ENCODE measurements at places on chromosomes 5 and 9.
A peak's percentile ranks its signal among the peaks of the same experiment; 100 is the strongest.

DNA sequence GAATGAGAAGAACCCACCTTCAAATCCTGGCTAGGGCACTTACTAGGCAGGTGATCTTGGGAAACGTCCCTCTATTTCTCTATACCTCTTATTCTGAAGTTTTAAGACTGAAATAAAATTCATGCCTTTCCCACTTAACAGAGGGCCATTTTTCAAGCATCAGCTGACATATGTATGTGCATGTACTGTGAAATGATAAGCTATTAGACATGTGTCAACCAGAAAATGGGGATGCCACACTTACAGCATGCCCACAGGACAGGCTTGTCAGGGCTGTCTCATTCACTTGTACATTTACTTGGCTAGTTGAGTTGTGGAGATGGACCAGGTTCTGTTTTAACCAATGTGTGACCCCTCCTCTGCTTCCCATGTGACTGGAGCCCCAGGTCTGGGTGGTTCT lies 78.5 kb downstream of the C9orf152 start:
- no peak for DNase-seq

DNA sequence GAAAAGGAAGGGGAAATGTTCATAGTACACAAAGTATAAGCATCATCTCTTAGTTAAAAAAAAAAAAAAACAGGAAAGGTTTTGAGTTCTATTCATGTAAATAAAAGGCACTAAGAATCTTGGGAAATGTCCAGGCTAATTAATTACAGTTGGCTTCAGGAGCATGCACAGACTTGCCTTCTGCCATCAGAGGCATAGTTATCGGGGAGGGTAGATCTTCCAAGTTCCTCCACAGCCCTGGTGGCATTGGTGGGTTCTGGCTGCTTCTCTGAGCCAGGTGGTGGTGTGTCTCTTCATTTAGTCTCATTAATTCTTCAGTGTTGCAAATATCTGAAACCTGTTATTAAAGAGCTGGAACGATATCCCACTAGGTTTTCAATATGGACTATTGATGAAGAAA lies 85.2 kb downstream of the TMEM252 start:
- DNase-seq: peak; percentile 2

DNA sequence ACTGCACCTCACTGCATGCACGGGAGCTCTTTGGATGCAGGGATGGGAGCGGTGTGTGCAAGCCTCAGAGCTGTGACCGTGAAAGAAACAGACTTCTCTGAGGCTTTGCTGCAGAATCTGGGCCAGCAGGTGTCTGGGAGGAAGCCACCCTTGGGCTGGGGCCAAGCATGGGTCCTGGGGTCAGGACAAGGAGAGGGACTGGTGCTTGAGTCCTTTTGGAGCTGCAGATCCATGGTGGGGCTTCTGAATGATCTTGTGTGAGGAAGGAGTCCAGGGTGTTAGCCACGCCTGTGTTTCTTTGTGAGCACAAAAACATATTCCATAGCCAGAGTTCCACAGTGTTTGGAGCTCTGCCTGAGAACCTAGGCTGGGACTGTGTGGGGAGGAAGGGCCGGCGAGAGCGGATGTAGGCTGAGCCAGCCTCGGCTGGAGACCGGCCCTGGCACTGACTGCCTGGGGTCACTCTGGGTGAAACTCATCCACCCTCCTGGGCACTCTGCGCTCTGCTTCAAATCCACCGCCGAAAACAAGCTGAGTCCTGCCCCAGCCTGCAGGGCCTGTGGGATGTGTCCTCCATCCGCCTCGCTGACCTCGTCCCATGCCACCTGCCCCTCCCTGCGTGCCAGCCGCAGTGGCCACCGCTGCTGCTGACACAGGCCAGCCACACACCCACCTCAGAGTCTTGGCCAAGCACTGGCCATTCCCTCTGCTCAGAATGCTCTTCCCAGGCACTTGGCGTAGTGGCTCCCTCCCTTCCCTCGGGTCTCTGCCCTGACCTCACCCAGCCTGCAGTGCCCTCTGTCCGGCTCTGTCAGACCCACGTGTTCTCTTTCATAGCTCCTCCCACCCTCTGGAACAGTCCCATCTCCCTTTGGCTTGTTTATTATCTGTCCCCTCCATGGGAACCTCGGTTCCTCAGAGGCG lies 26.7 kb downstream of the ERGIC1 start:
- DNase-seq: peak; percentile 70

DNA sequence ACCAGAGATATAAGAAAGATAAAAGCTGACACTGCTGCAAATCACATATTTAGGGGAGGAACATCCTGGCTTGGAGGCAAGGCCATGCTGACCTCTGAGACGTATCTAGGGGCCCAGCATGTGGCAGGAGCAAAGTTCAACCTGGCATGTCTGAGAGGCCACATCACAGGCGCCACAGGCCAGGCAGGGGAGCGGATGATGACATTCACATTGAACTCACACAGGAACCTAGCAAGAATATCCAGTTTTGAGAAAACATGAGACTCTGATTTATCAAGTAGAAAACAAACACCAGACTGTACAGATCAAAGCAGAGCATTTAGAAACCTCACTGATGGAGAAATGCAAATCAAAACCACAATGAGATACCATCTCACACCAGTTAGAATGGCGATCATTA lies 64.2 kb upstream of the STK32A start:
- no peak for DNase-seq

DNA sequence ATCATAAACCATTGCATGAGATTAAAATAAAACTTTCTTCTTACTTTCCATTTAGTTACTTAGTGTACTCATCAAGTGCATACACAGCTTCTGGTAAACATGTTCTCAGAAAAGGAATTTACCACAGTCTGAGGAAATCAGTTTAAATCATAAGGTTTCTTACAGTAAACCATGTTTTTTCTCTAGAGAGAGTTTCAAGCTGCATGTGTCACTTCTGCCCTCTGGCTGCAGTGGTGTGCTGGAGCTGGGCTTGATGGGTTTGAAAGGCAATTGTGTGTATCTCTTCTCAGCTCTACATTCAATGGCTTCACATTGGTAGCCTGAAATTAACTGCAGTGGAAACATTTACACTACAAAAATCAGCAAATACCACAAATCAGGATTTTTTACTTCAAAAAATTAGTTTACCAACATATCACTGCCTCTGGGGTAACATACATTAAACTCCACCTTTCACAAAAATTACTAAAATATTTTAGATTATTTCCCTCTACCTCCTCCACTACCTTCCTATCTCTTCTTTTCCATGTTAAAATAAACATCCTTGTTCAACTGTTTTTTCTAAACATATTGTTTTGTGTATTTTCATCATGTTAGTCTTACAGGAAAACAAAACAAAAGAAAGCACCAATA lies 414.3 kb downstream of the ANXA1 start:
- peak; percentile 62 for DNase-seq

- DNase-seq: peak; percentile 48
Measured at GRCh38 chr5:138953387-138954256, 78.5 kb upstream of the LRRTM2 start.

DNA sequence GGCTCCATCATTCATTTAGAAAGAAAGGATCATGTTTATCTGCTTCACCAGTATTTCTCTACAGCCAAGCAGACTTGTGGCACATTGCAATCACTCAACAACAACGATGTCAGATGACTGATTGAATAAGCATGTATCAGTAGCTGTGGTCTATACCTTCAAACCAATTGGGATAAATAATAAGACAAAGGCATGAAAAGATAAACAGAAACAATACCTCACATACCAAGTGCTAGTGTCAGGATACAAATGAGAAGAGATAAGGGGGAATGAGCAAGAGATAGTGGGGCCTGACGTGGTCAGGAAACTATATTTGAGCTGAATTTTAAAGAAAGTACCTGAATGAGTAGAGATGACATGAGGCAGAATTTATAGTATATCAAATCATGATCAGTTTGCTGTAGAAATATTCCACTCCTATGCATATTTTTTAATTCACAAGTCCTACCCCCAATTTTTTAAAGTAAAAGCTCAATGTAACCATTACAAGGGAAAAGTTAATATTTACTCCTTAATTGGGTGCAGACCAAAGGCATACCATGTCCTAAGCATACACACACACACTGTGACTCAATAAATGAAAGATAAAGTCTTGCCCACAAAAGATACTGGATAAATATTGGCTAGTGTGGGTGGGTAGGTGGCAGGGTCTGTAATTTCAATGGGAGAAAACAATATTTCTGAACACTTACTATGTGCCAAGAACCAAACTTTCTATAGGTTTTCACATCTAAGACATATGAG lies 284.5 kb downstream of the SPOCK1 start:
- DNase-seq: no peak

DNA sequence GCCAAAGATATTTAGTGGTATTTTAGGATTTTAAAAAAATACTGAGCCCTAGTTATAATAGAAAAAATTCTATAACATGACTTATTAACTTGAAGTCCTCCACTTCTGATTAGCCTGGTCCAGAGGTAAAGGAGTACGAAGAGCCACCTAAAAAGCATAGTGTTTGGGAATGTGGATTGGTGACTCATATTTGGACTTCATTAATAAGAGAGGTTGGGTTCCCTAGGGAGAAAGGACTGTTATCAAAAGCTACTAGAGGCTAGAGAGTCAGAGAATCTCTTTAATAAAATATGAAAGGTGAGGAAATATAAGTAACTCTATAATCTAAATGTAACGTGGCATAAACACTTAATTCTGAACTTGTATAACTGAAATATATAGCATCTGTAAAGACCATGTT lies 180.7 kb upstream of the TARS1 start:
- DNase-seq: no peak

GRCh38 chr5:150333400-150333799 lies 24.1 kb upstream of the TCOF1 start:
- no peak for DNase-seq

GRCh38 chr9:115882911-115883310 lies 270.7 kb upstream of the PAPPA start:
- DNase-seq: no peak

GRCh38 chr5:180909782-180910181 lies 10.8 kb downstream of the BTNL8 start:
- DNase-seq: no peak

DNA sequence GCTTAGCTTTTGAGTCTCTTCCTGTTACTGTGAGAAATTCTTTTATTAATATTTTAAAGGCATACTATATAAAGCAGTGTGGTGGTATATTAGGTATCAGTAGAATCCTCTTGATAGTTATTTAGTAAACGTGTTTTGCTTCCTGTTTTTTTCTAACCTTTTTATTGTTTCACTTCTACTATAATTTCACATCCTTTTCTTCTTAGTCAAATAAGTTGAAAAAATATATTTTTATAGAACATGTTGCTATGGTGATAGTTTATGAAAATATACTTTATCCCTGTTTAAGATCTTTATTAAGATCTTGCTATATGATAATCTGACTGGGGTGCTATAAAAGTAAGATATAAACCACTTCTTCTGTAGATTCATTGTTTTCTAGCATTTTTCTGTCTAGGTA lies 2.1 kb downstream of the POLK start:
- DNase-seq: no peak

DNA sequence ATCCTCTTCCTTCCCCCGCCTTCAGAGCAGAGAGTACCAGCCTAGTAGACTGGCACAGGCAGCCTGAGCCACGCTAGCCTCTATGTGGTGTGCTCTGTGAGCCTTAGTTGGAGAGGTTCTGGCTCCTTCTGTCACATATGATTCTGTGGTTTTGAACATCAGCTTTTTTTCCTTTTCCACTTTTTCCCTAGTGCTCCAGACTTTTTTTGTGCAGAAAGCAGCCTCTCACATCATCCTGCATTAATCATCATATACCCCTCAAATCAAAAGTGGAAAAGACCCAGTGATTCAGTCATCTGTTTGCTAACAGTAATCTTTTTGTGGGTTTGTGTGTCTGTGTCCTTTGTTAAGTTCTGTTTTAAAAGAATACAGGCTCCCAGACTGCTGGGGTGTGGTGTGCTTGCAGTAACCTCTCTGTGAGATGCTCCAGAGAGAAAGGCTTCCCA lies 663.9 kb upstream of the RGMB start:
- DNase-seq: peak; percentile 82

DNA sequence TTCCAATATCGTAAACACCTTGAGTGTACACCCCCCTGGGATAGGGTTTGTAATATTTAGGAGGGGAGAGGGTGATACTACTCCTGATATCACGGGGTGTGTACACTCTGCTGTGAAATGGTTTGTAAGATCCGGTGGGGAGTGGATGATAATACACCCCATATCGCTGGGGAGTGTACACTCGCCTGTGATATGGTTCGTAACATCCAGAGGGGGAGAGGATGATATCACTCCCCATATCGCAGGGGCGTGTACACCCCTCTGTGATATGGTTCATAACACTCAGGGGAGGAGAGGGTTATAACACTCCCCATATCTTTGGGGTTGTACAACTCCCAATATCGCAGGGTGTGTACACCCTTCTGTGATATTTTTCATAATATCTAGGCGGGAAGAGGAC lies 33.8 kb upstream of the SLC25A48 start:
- no peak for DNase-seq

DNA sequence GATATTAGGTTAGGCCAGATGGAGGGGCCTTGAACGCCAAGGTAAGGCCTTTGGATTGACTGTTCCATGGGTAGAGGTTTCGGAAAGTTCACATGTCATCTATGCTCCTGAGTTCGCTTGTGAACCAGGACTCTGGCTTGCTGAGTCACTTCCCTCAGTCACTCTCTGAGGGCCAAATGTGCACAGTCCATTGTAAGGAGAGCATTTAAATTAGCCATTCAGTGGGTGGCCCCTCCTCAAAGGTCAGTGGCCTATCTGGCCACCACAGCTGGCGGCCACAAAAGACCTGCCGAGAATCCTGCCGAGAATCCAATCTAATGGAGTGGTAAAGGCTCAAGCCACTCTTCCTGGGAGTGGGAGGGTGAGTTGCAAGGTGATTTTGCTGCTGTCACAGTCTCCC lies 58.9 kb upstream of the ARAP3 start:
- DNase-seq: no peak

GRCh38 chr9:26228273-26228672 lies 550.0 kb upstream of the TUSC1 start:
- DNase-seq: no peak

DNA sequence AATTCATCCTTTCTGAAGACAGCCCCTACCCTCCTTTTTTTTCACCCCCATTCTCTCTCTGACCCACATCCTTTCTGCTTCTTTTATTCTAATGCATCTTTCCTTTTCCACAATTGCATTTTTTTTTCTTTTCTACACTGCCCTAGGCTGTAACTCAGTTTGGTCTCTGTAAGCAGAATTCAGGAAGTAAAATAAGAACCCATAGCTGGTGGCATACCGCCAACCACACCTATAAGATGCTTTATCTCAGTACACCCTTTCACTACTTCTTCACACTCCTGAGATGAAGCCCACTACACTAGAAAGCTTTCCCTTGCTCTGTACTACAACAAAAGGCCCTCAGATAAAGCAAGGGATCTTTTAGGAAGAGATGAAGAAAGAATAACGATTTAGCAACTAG lies 16.1 kb upstream of the TSSK1B start:
- DNase-seq: no peak

DNA sequence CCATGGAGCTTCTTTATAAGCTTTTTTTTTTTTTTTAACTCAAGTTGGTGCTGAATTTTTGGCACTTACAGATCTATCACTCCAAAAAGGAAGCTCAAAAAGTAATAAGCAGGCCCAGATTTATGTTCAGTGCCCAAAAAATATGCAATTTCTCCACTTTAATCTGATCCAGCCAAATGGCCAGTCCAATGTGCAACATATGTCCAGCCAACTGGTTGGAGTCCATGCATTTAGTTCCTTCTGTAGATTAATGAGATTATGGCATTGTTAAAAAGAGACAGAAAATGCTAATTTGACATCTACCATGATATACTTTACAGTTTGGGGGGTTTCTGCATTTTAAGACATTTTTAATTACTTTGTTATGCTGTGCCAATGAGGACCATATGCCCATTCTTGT lies 129.5 kb downstream of the SLC1A3 start:
- DNase-seq: no peak

GRCh38 chr5:169222934-169223594 lies 77.9 kb downstream of the SLIT3 start:
- no peak for DNase-seq

- DNase-seq: peak; percentile 33
Measured at GRCh38 chr9:7777771-7778170, 21.8 kb downstream of the DMAC1 start.
